Activated T-cell treated with anti-CD3 and anti-CD28 coated beads, Interleukin-2, amount 50 U/mL, for 72 hours (primary cell): ENCODE measurements at places on chromosomes 3 and 15. TPM values are rescaled to one million over a fixed set of nuclear protein-coding genes. Genes with fewer than 3 reads are reported as not detected.

The DNAH1 gene
- total RNA-seq = 31.4 TPM

DNA sequence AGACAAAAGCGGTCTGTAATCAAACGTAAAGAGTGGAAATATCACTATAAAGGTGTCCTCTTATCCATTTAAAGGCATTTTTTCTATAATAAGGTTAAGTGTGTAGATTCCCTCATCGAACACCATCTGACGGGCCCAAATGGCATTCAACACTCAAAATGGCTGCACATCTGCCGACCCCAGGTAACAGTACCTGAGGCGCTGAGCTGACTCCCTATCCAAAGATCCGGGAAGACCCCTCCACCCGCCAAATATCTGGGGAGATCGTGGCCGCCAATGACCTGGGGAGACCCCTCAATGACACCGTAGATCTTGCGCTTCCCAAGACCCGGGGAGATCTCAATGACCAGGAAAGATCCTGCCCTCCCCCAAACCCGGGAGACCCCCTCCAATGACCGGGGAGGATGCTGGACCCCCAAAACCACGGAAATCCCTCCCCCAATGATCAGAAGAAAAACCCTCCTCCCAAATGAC lies 476 bp downstream of the IP6K2 start:
- peak overlapping the region; percentile 80 for H3K27ac ChIP-seq
- peak overlapping the region; percentile 96 for H3K4me3 ChIP-seq
- peaks cover 2% of the 10 kb centered on the region for H3K36me3 ChIP-seq

DNA sequence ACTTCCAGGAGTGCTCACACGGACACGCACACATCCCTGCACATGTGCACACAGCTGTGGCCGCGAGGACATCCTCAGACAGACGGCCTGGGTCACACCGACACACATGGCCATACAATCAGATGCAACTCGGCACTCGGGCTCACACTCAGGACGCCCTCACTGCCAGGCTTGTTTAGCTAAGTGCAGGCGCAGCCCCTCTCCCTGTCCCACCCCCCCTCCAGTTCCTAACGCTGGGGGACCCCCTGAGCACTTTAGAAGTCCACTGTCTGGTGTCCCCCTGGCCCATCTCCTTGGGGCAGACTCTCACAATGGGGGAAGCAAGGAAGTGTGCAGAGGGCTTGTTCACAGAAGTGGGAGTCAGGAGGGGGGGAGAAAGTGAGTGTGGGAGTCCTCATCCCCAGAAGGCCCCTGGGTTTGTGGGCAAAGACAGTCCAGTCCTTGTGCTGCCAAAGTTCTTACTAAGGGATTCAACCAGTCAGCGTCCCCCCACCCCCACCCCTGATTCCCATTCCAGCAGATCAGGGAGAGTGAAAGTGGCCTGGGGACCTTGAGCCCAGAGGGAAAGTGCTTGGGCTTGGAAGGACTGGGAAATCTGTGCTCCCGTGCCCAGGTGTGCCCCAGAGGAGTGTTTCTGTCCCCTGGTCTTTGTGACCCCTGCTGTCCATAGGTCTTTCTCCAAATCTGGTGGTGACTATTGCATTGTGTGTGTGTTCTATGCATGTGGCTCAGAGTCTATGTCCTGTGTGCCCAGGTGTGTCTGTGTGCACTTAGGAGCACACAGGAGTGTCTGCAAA lies 767 bp upstream of the GATA2 start:
- H3K27ac ChIP-seq = no peak overlapping the region
- no peak for DNase-seq
- H3K4me3 ChIP-seq = peak overlapping the region; percentile 39
- H3K27me3 ChIP-seq = peaks cover 62% of the 10 kb centered on the region

- H3K4me1 ChIP-seq = no peaks in the 10 kb centered on the region
- no peaks in the 10 kb centered on the region for H3K27me3 ChIP-seq
- H3K36me3 ChIP-seq = peaks cover 3% of the 10 kb centered on the region
- no peak for DNase-seq
- no peak overlapping the region for H3K4me3 ChIP-seq
- no peak overlapping the region for H3K27ac ChIP-seq
Observed at GRCh38 chr15:51782357-51782896, 31.0 kb downstream of the TMOD2 start.

DNA sequence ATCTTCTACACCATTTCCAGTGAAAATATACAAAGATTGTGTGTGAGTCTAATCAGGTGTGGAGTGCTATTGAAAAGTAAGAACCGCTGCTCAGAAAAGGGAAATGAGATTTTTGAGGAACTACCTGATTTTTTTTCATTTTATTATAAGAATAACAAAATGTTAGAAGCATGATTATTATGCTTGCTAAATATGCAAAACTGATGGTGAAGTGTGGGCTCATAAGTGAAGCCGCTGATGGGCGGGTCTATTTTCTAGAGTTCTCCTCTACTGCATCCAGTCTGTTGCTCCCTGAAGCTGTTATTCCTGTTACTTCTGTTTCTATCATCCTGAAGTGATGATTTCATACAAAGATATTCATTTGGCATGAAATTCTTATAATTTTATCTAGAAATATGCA lies 612.0 kb downstream of the CADM2 start:
- H3K36me3 ChIP-seq = no peaks in the 10 kb centered on the region
- no peak for DNase-seq
- no peaks in the 10 kb centered on the region for H3K4me1 ChIP-seq
- H3K27me3 ChIP-seq = no peaks in the 10 kb centered on the region
- no peak overlapping the region for H3K27ac ChIP-seq
- H3K4me3 ChIP-seq = no peak overlapping the region
